HepG2 (cell line): ENCODE measurements at places on chromosomes 16 and 17. TPM values are rescaled to one million over a fixed set of nuclear protein-coding genes. Genes with fewer than 3 reads are reported as not detected.

GRCh38 chr17:67281053-67281452, 36.1 kb upstream of the HELZ start:
- DNase-seq, result no peak

Gene TBC1D3K
- not detected in 2 replicates for total RNA-seq

GRCh38 chr17:3527896-3528295, 29.7 kb downstream of the TRPV3 start:
- no peak for DNase-seq

Gene IFI35
- total RNA-seq, result 38.1 and 40.2 TPM in 2 replicates

Gene BCL7C
- total RNA-seq, result 20.6 and 33.8 TPM in 2 replicates

Gene GPR139
- not detected in 2 replicates for total RNA-seq

Gene SLC5A11
- 1.7 and 3.3 TPM in 2 replicates for total RNA-seq

DNA sequence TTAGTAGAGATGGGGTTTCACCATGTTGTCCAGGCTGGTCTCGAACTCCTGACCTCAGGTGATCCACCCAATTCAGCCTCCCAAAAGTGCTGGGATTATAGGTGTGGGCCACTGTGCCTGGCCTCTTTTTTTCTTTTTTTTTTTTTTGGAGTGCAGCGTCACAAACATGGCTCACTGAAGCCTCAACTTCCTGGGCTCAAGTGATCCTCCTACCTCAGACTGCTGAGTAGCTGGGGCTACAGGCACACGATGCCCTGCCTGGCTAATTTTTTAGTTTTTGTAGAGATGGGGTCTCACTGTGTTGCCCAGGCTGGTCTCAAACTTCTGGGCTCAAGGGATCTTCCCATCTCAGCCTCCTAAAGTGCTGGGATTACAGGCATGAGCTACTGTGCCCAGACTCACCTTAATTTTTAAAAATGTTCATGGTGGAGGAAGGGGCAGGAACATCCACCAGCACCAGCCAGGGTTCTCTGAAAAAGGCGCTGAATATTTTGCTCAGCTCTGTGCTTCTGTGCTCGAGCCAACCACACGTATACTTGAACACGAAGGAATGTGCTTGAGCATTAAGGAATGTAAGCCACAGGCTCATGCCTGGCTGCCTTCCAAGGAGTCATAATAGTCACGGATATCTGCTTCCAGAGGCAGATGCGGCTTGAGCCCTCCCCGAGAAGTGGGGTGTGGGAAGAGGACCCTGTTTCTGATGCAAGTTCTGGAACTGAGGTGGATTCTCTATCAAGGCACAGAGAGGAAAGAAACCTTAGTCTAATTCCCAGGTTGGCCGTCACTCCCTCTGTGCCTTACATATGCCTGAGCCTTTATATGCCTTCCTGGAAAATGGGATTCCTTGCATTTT, 65.5 kb upstream of the CREBBP start:
- DNase-seq, result peak; percentile 20

Gene CDH5
- total RNA-seq, result 0.34 and 0.71 TPM in 2 replicates

Gene VASN
- 6.9 and 18.2 TPM in 2 replicates for total RNA-seq

Gene MSRB1
- 32.1 and 49.0 TPM in 2 replicates for total RNA-seq

DNA sequence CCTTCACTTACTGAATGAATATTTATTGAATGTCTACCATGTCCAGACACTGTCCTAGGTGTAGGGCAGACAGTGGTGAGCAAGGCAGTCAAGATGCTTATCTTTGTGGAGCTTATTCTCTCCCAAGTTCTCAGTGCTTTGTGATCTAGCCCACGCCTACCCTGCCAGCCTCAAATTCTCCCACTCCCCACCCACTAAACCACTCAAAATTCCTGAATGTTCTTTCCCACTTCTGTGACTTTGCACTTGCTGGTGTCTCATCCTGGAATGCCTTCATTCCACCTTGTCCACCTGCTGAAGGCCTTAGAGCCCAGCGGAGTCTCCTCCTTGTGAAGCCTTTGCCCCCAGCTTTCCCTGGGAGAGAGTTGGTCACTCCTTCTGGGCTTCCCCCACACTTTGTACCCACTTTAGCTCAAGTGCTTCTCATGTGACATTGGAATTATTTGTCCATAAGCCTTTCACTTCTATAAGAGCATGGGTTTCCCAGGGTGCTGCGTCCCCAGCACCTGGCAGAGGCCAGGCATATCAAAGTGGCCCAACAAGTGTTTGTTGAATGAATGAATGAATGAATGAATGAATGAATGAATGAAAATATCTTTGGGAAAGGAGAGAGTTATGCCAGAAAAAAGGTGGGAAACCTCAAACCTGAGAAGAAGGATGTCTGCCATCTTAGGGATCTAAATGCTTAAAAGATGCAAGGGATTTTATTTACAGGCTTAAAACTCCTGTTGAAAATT, 23.0 kb downstream of the CCDC182 start:
- no peak for DNase-seq

- no peak for DNase-seq
These were observed 9.0 kb upstream of the CD300C start for GRCh38 chr17:74554909-74555308.

DNA sequence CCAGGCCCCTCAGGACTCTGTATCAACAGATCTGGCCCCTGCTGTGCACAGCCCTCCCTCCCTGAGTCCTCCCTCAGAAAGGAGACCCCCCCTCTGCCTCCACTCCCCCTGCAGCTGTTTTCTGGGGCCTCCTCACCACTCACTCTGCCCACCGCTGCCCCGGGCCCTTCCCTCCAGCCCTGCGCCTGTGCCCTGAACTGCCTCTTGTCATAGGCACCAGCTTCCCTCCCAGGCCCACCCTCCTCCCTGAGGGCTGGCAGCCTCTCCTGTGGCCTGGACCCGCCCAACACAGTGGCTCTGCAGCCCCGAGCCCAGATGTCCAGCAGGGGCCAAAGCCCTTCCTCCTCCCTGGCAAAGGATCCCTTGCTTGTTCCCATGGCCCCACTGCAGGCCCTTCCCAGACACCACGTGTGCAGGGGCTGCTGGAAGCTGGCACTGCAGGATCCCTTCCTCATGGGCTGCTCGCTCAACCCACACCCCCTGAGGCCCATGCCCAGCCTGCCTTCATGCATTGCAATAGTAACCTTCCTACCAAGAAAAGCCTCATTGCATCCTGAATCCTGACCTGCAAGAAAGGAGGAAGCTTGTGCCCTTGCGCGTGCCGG, 25.8 kb downstream of the GNPTG start:
- no peak for DNase-seq

- no peak for DNase-seq
These were observed 13.1 kb downstream of the ADCY7 start for GRCh38 chr16:50279504-50279865.

GRCh38 chr17:74525465-74525725, 5.9 kb downstream of the CD300LB start:
- no peak for DNase-seq

DNA sequence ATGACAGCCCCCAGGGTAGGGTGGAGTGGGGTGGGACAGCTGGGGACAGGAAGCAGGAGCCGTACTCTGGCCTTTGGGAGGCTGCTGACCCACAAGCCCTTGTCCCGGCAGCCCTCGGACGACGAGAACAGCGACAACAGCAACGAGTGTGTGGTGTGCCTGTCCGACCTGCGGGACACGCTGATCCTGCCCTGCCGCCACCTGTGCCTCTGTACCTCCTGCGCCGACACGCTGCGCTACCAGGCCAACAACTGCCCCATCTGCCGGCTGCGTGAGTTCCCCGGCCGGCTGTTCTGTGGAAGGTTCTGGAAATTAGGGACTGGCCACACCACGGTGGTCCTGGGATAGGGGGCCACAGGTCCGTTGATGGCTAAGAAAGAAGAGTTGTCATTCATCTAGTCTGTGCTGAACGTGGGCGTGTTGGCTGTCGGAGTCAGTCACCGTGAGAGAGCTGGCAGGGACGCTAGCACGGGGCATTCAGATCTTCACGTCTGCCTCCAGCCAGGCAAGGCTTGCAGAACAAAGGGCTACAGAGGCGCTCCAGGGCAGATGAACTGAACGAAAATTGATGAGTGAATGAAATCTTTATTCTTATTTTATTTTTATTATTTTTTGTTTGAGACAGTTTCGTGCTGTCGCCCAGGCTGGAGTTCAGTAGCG, 19.8 kb upstream of the NUDT16L1 start:
- no peak for DNase-seq

Gene SLC47A1
- total RNA-seq, result 38.0 and 67.5 TPM in 2 replicates

DNA sequence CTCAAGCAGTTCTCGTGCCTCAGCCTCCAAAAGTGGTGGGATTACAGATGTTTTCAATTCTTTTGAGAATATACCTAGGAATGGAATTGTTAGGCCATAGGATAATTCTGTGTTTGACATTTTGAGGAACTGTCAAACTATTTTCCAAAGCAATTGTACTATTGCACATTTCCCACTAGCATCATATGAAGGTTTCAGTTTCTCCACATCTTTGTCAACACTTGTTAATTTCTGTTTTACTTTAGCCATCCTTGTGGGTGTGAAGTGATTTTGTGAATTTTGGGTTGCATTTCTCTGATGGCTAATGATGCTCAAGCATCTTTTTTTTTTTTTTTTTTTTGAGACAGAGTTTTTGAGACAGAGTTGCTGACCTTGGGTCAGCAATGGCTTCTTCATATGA, 6.2 kb downstream of the NT5M start:
- no peak for DNase-seq

DNA sequence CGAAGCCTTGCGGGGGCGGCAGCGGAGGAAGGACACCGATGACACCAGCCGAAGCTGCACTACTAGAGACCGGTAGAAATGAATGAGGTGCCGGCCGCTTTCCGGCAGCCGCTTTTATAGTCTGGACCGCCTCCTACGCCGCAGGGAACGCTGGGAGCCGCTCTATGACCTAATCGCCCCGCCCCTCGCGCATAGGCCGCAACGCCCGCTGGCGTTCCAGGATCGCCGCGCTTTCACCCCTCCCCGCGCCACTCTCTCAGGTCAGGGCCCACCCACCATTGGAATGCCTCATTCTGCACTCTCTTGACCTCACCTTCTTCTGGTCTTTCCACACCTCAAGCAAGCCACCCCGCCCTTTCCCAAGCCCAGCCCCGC, at the start of gene DDX5:
Gene DDX5, minus strand, starts transcription at position 89 of the 375 bp plus-strand sequence. CDS start 170 bp downstream, outside the sequence.
- peak; percentile 97 for DNase-seq

DNA sequence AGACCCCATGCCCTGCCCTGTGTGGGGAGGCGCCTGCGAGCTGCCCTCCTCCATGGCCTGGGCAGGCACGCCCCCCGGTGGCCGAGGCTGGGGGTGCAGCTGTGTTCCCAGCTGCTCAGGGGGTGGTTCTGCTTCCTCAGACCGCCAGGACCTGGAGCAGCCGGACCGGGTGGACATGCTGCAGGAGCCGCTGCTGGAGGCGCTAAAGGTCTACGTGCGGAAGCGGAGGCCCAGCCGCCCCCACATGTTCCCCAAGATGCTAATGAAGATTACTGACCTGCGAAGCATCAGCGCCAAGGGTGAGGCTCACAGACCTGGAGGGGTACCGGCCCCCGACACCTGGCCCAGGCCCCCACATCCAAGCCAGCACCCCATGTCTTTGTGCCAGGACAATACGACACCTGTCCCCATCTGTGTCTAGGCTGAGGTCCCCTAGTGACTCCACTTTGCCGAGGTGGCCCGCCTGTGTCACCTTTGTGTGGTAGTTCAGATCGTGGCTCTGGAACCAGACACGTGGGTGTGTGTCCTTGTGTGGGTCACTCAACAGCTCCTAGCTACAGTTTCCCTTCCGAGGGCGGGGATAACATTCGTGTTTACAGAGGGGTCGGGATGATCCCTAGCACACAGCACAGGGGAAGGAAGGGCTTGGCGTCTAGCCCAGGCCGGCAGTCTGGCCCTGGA, 9.3 kb downstream of the GJD3 start:
- DNase-seq, result peak; percentile 58

Gene NPIPB13
- 1.00 and 1.3 TPM in 2 replicates for total RNA-seq

DNA sequence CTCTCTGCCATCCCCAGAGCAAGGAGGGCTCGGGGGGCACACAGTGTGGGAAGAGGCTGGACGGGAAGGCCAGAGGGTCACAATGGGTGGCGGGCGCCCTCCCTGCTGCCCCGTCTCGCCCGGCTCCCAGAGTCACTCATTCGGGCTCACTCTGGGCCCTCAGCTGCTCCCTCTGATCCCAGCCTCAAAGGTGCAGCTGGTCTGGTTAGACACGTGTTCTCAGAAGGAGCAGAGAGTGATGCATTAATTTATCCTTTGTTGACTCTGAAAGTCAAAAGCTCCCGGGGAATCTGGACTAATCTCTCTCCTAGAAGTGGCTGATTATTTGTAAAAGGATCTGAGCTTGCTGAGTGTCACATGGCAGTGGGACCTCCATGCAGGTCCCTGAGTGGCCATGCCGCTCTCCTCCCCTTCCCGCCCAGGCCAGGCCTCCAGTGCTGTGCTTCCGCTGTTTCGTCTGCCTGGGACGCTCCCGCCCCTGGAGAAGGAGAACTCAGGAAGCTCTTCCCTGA, 87.5 kb downstream of the SEC14L1 start:
- no peak for DNase-seq

GRCh38 chr17:61285526-61286320, 113.9 kb upstream of the TBX2 start:
- DNase-seq, result no peak

Gene OMG
- total RNA-seq, result not detected in 2 replicates

Gene MAP3K14
- total RNA-seq, result 1.2 and 2.6 TPM in 2 replicates

- DNase-seq, result peak; percentile 34
These were observed 259.0 kb downstream of the XYLT1 start for GRCh38 chr16:17211797-17212196.

Gene KRTAP4-6
- not detected in 2 replicates for total RNA-seq

Gene MMP2
- 0.29 and 0.31 TPM in 2 replicates for total RNA-seq

GRCh38 chr16:51487880-51488279, 336.8 kb upstream of the SALL1 start:
- no peak for DNase-seq

DNA sequence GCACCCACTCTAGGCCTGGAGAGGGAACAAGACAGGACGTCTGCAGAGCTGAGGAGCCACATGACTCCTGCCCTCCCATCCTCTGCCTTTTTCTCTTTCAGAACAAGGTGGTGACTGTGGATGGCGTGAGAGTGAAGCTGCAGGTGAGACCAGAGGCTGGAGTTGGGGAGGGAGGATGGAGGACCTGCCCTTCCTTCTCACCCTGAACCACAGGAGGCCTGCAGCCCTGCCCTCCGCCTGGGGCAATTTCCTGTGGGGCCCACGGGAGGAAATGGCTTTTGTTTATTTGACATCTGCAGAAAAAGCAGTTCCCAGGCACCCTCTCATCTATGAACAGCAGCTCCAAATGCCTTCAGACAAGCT, 5.1 kb downstream of the RAB37 start:
- no peak for DNase-seq

Gene ALOX12
- not detected in 2 replicates for total RNA-seq

Gene TBC1D3H
- total RNA-seq, result 0.09 TPM in 1 of 2 replicates, not detected in the other

DNA sequence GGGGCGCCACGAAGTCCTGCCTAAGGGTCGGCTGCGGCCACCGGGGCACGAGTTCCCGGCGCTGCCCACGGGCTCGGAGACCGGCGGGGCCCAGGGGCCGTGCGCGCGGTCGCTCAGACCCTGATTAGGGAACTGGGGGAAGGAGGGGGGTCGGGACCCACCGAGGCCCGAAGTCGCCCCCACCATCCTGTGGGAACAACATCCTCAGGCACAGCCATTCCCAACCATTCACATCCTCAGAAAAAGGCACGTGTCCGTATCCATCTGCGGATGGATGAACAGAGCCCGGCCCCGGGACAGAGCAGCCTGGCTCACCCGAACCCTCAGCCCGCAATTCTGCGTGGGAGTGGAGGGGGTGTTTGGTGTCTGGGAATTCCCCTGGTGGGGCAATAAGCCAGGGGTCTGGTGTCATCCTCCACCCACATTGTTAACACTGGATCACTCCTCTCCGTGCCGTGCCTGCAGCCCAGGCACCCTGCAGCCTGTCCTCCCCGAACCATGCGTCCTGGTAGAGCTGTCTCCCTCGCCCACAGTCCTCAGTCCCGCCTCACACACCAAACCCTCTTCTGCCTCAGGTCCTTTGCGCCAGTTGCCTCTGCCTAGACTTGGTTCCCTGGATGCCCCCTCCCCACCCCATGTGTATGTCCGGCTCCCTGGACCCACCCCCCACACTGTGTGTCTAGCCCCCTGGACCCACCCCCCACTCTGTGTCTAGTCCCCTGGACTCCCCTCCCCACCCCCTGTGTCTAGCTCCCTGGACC, 789 bp upstream of the CCDC57 start:
- peak; percentile 59 for DNase-seq

Gene CTF1
- 0.11 and 0.13 TPM in 2 replicates for total RNA-seq
